ENCODE measurements at places on chromosomes 3 and 15.

GRCh38 chr3:156135921-156136638 lies 15.7 kb downstream of the KCNAB1 start:
- H3K4me3 ChIP-seq = no peak overlapping the region
- no peaks in the 10 kb centered on the region for H3K36me3 ChIP-seq
- no peaks in the 10 kb centered on the region for H3K27me3 ChIP-seq

DNA sequence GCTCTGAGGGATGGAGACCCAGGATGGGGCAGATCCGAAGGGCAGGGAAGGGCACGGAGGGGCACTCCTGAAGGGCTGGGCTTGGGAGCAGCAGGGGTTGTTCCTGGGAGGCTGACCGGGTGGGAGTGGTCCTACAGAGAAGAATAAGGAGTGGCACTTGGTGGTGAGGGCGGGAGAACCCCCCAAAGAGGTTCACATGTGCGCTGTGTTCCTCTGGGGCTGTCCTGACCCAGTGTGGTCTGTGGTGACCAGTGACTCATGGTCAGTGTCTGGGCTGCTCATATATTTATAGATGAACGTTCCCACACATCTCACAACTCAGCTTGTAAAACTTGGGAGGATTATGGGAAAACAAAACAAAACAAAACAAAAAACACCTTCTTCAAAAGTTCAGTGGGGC lies 10.0 kb downstream of the TRPM1 start:
- no peak for DNase-seq
- H3K27ac ChIP-seq = no peak overlapping the region
- H3K36me3 ChIP-seq = no peaks in the 10 kb centered on the region
- no peak overlapping the region for H3K4me3 ChIP-seq
- no peaks in the 10 kb centered on the region for H3K4me1 ChIP-seq

- peaks cover 15% of the 10 kb centered on the region for H3K4me1 ChIP-seq
- H3K27me3 ChIP-seq = no peaks in the 10 kb centered on the region
- H3K36me3 ChIP-seq = no peaks in the 10 kb centered on the region
- H3K27ac ChIP-seq = no peak overlapping the region
Observed at GRCh38 chr15:63446255-63446654, 58.1 kb upstream of the USP3 start.

- H3K27ac ChIP-seq = no peak overlapping the region
- no peak overlapping the region for H3K4me3 ChIP-seq
- no peaks in the 10 kb centered on the region for H3K4me1 ChIP-seq
- H3K27me3 ChIP-seq = no peaks in the 10 kb centered on the region
- DNase-seq = no peak
Observed at GRCh38 chr3:162015856-162016255, 519.2 kb downstream of the OTOL1 start.
